ENCODE measurements at places on chromosomes 6 and 20. TPM values are rescaled to one million over a fixed set of nuclear protein-coding genes. Genes with fewer than 3 reads are reported as not detected.

DNA sequence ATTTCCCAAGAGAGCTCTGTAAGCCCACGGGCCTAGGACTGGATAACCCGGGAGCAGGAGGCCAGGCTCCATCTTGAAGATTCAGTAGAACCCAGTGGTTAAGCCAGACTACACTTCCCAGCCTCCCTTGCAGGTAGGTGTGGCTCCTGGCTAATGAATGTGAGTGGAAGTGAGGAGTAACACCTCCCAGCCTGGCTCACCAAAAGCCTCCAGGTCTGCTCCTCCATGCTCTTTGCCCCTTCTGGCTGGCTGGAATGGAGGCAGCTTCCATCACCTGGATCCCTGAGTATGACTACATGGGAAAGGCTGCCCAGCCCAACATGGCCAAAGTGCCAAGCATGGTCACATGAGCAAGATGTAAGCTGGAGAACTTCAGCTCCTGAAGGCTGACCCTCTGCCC is 9.7 kb downstream of the LRRN4 start:
- DNase-seq = no peak

GRCh38 chr20:51440589-51440988 is 101.9 kb downstream of the NFATC2 start:
- no peak for DNase-seq

DNA sequence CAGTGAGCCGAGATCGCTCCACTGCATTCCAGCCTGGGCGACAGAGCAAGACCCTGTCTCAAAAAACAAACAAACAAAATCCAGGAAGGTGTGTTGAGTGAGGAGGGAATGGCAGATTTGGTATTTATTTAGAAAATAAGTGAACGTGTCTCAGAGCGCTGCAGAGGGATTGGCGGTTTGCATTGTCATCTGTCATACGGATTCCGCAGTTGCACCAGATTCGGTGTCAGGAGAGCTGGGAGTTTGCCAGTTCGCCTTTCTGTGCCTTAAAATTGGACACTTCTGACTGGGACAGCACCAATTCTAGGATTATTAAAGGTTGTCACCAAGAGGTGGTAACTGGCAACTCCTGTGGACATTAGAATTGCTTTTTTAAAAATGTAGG is 912 bp downstream of the SNRNP48 start:
- peak; percentile 18 for DNase-seq

FNDC1 gene
- polyA plus RNA-seq = not detected

OXT gene
- not detected for polyA plus RNA-seq

TRIM31 gene
- not detected for polyA plus RNA-seq

GRCh38 chr6:54716877-54717276 is 129.7 kb upstream of the FAM83B start:
- no peak for DNase-seq

CRISP3 gene
- not detected for polyA plus RNA-seq

PPIL6 gene
- 0.09 TPM for polyA plus RNA-seq

DNA sequence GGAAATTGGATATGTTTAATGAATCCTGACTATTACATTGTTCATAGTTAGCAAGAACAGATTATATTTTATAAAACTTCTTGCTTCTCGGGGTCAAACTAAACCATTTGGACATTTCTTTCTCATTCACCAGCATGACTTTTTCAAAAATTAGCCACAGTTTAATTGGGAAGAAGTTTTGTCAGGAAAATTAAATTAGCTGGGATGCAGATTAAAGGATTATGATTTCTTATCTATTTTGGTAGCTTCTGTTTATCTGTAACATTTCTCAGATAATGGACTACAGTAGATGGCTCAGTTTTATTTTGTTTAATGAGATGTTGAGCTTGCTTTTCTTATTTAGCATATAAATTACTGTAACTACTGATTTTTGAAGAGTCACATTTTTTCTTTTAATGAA is 26.4 kb upstream of the TMX4 start:
- no peak for DNase-seq

DOK5 gene
- polyA plus RNA-seq = not detected

DNA sequence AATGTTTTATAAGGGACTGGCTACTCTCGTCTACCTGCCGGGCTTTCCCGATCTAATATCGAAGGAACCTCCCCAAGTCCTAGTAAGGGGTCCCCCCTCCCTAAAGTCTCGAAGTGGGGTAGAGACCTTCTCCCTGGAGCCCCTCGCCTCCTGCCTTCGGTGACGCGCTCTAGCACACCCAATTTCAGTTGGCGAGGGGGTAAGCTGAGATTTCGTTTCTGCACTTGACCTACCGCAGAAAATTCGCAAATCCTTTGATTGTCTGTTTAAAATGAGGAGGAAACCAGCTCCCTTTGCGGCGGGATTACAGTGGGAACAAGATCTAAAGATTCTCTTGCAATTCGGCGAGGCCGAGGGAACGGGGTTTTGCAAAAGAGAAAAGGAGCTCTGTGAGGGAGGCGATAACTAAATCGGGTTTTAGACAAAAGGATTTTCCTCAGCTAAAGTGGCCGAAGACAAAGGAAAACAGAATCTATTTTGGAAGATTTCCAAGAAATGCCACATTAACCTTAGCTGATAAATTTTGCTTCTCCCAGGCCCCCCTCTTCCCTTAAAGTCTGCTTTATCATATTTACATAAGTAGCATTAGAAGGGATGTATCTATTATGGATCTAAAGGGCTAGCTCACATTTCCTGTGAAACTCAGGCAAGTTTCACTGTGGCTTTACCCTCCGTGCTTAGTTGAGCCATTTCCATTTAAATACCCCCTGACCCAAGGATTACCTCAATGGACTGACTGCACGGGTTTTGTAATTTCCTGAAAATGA is 8.4 kb downstream of the SIM1 start:
- no peak for DNase-seq

Data from CD14-positive monocyte (primary cell).